MM.1S (cell line): ENCODE measurements at places on chromosomes 2 and 18.

GRCh38 chr18:72727038-72727655 is 140.6 kb downstream of the NETO1 start:
- no peak for DNase-seq

- no peak for DNase-seq
Measured at GRCh38 chr2:61434314-61434713, 36.6 kb downstream of the USP34 start.

DNA sequence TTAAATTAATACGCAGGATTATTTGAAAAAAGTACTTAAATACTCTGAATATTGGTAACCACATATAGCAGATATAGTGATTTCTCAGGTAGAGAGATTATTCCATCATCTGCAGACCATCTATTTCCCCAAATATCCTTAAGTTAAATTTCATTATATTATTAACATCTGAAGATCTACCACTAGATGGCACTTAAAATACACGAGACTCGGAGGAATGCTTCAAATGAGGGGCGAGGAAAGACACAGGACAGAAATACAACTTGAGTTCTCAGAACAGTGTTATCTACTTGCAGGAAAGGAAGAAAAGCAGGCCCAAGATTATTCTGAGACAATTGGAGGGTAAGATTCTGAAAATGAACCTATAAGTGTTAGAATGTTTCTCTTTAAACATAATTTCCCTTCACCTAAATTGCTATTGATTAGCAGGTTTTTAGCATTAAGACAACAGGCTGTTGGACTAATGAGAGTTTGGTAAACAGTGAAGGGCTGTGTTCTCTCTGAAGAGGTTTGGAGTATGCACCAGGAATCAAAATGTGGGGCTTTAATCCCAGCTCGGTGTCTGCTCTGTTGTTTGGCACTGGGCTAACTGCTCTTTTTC is 76.9 kb upstream of the GCFC2 start:
- peak; percentile 58 for DNase-seq

- DNase-seq, result no peak
Measured at GRCh38 chr2:60053791-60054190, 499.7 kb downstream of the BCL11A start.

GRCh38 chr2:236049981-236050380 is 118.2 kb downstream of the GBX2 start:
- peak; percentile 62 for DNase-seq

- DNase-seq, result no peak
Measured at GRCh38 chr18:8657873-8658470, 47.4 kb upstream of the MTCL1 start.

- DNase-seq, result no peak
Measured at GRCh38 chr2:171595456-171595855, 73.2 kb downstream of the CYBRD1 start.

DNA sequence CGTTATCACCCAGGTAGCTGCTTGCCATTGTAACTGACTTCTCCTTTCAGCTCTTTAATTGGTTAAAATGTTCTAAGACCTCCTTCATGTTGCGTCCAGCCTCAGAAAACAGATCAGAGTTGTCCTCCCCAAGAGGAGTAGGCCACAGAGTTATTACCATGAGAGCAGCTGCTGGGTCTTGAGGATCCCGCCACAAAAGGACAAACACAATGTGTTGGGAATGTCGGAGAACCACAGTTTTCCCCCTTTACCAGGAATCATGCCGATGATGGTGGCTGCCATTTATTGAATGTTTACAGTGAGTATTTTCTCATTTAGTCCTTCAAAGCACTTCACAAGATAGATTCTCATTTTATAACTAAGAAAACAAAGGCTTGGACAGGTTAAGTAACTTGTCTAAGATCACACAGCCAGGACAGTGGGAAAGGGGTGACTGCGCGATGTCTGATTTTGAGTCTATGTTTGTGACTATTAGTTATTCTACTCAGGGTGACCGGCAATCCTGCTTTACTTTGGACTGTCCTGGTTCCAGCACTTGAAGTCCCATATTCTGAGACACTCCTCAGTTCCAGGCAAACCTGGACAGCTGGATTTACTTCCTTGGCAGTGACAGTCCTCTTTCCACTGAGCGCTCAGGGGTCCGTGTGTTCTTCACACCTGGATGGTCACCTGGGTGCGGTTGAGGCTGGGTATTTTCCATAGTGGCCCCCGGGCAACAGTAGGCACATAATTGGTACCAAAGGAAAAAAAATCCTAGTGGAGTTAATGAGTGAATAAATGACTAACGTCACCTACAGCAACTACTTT is 93.6 kb downstream of the LIPG start:
- no peak for DNase-seq

GRCh38 chr2:121234791-121235190 is 50.2 kb downstream of the TFCP2L1 start:
- no peak for DNase-seq

GRCh38 chr2:232406556-232407310 is at the start of gene ALPG:
Gene ALPG (plus strand): TSS chr2:232406844. CDS start chr2:232406895, 51 bp downstream.
- DNase-seq, result no peak

DNA sequence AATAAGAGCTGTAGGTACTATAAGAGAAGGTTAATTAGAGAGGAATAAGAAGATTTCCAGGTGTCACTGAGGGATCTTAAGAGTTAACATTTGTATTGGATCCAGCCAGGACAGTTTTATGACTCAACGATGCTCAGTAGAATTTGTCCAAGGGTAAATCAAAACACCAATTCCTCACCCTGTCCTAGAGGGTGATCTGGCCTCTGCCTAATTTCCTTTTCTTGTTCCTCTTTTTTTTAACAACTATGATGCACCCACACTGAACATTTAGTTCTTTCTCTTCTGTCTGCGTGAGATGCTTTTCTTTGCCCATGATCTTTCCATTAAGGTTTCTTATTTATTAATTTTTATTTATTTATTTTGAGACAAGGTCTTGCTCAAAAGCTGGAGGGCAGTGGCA is 92.0 kb downstream of the PMS1 start:
- no peak for DNase-seq

GRCh38 chr2:1614564-1614963 is 129.8 kb downstream of the PXDN start:
- DNase-seq, result peak; percentile 16

- DNase-seq, result no peak
Measured at GRCh38 chr2:208064220-208064961, 39.1 kb upstream of the PLEKHM3 start.

DNA sequence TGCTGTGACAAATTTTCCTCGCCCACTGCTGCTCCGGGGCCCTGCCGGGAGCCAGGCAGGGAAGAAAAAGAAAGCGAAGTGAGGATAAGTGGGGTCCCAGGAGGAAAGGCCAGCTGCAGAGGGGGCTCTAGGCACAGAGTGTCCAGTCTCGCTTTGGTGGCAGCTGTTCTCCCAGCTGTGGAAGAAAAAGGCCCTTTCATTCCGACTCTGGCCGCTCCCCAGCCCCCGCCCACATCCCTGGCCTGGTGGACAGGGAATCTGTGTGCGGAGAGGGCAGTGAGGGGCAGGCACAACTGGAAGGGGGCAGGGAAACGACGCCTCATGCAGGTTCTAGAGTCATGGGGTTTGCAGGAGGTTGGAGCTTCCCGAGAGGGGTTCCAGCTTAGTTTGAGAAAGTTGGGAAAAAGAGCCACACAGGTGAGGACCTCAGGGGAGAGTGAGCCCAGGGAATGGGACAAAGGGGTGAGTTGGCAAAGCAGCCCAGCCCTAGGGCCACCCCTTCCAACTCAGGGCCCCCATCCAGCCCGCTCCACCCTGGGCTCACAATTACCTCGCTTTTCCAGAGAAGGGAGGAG is 1.8 kb downstream of the RTKN start:
- DNase-seq, result no peak

- no peak for DNase-seq
Measured at GRCh38 chr2:37499113-37499512, 154.7 kb downstream of the QPCT start.

- DNase-seq, result no peak
Measured at GRCh38 chr2:109459485-109459884, 154.3 kb downstream of the SEPTIN10 start.

- DNase-seq, result no peak
Measured at GRCh38 chr2:233210843-233211547, 40.5 kb upstream of the ATG16L1 start.

- no peak for DNase-seq
Measured at GRCh38 chr2:213995400-213996105, 415.3 kb upstream of the VWC2L start.

GRCh38 chr2:121561617-121562268 is 31.1 kb downstream of the RNU4ATAC start:
- DNase-seq, result no peak

DNA sequence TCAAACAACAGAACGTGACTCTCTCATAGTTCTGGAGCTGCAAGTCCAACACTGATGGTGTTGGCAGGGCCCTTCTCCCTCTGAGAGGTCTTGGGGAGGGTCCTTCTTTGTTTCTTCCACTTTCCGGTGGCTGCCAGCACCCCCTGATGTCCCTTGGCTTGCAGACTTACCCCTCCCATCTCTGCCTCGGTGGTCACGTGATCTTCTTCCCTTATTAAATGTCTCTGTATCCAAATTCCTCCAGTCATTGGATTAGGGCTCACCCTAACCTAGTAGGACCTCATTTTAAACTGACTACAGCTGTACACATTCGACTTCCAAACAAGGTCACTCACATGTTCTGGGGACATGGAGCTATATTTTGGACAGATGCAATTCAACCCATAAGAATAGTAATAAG is 780.6 kb upstream of the SALL3 start:
- no peak for DNase-seq

DNA sequence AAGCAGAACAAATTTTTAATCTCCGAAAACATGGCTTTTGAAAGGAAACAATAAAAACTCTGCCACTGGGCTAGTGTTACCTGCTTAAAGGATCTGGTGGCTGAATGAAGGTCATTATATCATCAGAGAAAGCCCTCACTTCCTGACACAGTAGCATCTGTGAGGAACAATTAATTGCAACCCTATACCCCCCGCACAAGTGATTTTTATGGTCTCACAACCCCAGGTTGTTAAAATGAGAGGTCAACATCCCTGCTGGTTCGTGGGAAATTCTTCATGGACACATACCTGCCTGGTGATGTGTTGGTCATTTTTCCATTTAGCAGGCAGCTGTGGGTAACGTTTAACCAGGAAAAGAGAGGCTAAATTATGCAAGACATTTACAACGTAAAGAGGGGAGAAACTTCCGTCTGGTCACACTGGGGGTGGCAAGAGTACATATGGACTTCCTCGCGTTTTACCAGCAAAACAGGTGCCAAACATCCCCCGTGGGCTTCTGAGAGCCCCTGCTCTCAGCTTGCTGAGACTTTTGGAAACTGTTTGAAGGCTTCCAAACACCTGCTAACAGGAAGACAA is 29.2 kb downstream of the NIFK start:
- no peak for DNase-seq

DNA sequence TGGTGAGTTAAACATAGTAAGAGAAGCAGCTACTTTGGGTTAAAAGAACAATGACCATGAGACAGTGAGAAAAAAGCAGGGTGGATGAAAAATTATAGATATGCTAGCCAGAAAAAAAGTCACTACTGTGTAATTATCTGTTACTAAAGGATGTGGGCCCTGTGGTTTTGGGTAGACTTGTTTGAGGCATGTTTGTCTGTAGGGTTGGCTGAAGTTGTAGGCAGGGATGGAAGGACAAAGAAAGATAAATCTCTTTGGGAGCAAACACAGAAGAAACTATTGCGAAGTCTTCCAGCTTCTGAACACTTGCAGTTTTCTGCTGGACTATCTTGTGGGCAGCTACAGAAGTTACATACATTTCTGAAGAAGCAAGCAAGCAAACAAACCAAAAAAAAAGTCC is 28.2 kb downstream of the RND3 start:
- no peak for DNase-seq

DNA sequence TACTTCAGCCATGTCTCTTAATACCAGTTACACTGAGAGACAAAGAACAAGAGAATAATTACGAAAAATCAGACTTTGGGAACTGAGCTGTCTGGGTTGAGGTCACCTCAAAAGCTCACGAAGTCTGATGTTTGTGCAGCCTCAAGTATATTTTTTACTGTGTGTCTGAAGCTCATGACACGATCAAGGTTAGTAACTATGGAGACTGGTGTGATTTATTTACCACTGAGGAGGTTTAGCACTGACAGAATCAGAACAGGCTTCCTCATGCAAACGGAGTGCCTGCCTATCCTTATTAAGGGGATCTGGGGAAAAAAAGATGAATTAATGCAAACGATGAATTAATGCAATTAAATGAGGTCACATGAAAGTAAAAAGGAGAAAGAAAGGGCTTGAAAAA is 61.1 kb upstream of the RAPH1 start:
- DNase-seq, result no peak

DNA sequence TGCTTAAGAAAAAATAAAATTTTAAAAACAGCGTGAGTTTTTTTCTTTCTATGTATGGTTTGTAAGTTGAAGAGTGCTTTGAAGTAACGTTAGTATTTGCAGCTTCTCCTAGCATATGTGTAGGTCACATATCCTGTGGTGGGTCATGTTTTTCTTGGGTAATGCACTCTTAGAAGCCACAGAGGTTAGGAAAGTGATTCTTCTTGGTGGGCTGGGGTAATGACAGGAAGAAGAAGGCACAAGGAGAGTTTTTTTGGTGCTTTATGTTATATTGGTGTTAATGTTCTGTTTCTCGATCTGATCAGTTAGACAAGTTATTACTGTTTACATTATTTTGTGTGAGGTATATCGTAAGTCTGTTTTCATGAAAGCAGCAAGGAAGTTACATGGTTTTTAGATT is 109.0 kb downstream of the ICA1L start:
- no peak for DNase-seq

DNA sequence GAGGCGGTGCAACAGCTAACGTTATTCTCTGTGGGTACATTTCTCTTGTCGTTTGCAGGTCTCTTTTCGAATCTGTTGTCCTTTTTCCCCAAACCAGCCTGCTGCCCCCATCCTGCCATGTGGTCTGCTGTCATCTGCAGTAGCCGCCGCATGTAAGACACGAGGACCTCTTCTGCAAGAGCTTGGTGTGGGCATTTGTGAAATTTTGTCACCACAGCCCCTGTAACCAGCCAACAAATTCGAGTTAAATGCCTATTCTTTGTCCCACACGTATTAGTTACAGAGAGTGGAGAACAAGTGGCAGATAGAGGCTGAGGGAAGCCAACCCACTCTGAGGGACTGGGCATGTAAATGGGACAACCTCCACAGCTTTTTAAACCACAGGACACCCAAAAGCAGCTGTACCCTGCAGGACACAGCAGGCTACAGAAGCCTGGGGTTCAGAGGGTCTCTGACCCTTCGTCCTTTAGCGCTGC is 35.0 kb downstream of the ITGA6 start:
- no peak for DNase-seq
